ENCODE measurements at places on chromosomes 4 and X. TPM values are rescaled to one million over a fixed set of nuclear protein-coding genes. Genes with fewer than 3 reads are reported as not detected.

NIPAL1 gene
- 0.83 TPM for total RNA-seq

KLF8 gene
- total RNA-seq = not detected

RASSF6 gene
- total RNA-seq = 0.98 TPM

CHRDL1 gene
- 0.06 TPM for total RNA-seq

DIPK2B gene
- not detected for total RNA-seq

UGT2B11 gene
- 0.12 TPM for total RNA-seq

ARMCX6 gene
- total RNA-seq = 47.2 TPM

ADRA2C gene
- 11.0 TPM for total RNA-seq

SOX3 gene
- total RNA-seq = not detected

PDS5A gene
- total RNA-seq = 28.4 TPM

Measured in A549 treated with CORT108297 at 1 μM for 4 hours (cell line).